ENCODE measurements at places on chromosomes 7 and 10. TPM values are rescaled to one million over a fixed set of nuclear protein-coding genes. Genes with fewer than 3 reads are reported as not detected.

Gene LOXL4
- 0.46 TPM for total RNA-seq

Gene HYCC1
- total RNA-seq = 33.7 TPM

Gene TBXAS1
- 6.0 TPM for total RNA-seq

Gene JAKMIP3
- total RNA-seq = 7.6 TPM

Gene CRYGN
- not detected for total RNA-seq

Data from diencephalon (tissue), 1 donor.